ENCODE measurements at places on chromosomes 2 and 18.

GRCh38 chr2:109613922-109614714, at the start of the genes SEPTIN10 and SOWAHC:
TSS of gene SEPTIN10 (minus strand) at chr2:109613966. CDS start at chr2:109613827, 139 bp downstream.
TSS of gene SOWAHC (plus strand) at chr2:109614364. CDS start at chr2:109614490, 126 bp downstream.
- peak; percentile 100 for DNase-seq

- no peak for DNase-seq
These were observed 40.6 kb upstream of the GCFC2 start for GRCh38 chr2:75751360-75751759.

GRCh38 chr2:41180387-41180786, 728.5 kb upstream of the SLC8A1 start:
- no peak for DNase-seq

GRCh38 chr2:134667541-134667940, 51.3 kb downstream of the TMEM163 start:
- no peak for DNase-seq

- DNase-seq = peak; percentile 100
These were observed 14.1 kb downstream of the KLF11 start for GRCh38 chr2:10057231-10058107.

DNA sequence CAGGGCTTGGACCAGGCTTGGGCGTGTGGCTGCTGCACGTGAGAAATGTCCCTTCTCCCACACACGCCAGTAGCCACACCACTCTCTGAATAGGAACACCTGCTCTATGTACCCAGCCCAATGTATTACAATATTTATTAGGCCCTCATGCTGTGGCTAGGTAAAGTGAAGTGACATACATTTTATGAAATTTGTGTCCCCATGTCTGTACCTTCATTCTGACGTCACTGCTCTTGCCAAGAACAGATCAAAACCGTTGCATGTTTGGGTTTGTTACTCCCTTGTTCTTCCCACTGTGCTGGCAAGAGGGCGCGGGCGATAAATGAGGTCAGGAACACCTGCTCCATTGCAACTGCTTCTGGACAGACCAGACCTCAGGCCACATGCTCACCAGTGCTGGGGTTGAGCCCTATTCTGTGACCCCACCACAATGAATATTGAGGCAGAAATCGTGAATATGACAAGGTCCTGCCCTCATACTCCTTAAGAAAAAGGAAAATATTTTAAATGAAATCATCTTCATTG, 436.4 kb upstream of the SALL3 start:
- DNase-seq = no peak

DNA sequence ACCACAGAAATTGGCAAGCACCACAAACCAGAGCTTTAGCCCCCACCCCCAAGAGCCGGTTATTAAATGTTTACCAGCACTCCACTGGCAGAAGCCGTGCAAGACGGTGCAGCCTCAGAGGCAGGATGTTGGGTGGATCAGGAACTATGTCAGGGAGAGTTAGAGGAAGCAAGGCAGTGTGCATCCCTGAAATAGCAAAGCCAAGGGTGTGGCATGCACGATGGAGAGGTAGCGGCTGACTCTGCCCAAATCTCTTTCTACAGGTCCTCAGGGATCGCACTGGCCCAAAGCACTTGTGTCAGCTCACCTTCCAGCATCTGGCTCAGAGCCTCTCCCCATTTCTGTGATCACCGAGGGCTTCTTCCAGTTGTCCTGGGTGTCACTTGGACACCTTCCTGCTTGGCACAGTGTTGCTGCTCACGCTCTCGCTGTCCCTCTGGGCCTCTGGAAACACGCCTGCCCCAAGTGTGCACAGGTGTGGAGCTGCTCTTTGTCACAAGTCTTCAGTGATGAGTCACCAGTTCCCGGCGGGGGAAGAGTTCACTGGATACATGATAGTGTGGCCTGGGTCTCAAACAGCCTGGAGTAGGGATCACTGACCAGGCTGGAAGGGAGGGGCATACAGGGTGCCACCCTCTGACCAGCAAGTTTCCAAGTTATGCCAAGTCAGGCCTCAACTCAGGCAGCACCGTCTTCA, 17.3 kb upstream of the B3GNT7 start:
- peak; percentile 90 for DNase-seq

DNA sequence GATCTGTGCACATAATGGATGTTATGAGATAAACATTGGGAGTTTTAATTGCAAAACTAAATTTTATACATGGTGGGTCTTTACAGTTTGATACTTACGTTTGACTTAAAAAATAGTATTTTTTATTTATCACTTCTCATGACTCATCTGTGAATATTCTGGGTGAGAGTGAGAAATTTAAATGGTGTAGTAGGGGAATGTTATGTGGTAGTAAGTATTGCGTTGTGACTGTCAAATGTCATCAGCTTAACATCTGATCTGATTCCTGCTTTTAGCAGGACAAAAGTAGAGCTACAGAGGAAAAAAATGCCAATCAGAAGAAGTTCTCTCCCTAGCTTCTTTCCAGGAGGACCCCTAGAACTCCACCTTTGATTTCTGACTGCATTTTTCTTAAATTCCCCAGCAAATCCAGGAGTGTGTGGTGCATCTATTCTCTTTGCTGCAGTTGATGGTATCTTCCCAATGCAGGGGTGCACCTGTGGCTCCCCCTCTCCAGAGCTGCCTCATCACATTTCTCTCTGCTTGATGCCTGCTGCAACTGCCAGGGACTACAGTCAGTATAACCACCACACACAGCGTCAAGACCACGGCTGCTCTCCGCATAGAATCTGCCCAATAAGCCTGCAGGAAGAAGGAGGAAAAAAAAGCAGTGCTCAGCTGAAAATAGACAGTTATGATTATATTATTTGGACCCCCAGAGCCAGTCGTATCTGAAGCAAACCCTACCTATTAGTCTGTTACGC, 151.3 kb upstream of the THUMPD2 start:
- DNase-seq = no peak

- DNase-seq = no peak
These were observed 60.1 kb downstream of the DSC3 start for GRCh38 chr18:30982285-30982992.

- DNase-seq = no peak
These were observed 676.1 kb upstream of the CELF4 start for GRCh38 chr18:38241736-38242135.

DNA sequence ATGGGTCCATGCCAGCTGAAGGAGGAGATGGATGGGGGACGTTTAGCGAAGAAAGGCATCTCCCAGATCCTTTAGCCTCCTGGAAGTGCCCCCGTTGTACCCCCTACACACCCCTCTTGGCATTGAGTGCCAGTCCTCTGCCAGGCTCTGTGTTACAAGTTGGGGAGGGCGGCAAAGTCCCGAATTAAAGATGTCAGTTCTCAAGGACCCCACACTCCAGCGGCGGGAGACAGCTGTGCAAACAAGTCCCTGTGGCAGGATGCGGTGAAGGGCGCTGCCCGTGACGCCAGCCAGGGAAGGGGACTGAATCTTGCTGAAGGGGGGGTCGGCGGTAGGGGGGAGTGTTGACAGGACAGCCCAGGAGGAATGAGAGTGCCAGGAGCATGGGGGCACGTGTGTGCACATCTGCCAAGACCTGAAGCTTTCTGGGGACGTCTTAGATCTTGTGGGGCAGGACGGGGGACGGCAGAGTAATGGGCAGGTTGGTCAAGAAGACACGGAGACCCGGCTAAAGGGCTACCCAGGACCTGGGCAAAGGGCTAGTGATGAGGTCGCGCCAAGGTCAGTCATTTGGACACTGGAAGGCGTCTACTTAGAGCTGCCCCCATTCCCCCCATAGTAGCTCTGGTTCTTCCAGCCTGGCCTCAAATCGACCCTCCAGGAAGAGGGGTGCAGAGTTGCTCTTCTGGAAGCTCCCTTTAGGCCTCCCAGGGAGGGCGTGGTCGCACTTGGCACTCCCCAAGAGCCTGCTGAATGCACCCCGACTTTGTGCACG, 2.8 kb upstream of the CTDSP1 start:
- peak; percentile 83 for DNase-seq

DNA sequence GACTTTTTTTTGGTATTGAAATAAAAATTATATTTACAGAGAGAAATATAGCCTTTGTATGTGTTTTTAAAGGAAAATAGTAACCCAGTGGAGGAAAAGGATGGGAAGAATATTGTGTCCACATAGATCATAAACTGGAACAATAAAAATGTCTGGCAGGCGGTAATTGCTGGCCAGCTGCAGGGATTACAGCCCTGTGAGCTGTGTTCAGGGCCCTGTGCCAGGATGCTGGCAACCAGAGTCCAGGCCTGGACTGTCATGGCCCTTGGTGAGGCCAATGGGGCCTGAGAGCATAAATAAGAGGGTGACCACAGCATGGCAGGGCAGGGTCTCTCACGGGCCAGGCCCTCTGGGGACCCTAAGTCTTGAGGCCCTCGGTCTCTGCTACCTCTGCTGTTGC, 171.2 kb downstream of the ACOXL start:
- no peak for DNase-seq

- no peak for DNase-seq
These were observed 58.9 kb upstream of the NCOA1 start for GRCh38 chr2:24432121-24432520.

GRCh38 chr2:215425021-215425782, 10.7 kb downstream of the FN1 start:
- no peak for DNase-seq

DNA sequence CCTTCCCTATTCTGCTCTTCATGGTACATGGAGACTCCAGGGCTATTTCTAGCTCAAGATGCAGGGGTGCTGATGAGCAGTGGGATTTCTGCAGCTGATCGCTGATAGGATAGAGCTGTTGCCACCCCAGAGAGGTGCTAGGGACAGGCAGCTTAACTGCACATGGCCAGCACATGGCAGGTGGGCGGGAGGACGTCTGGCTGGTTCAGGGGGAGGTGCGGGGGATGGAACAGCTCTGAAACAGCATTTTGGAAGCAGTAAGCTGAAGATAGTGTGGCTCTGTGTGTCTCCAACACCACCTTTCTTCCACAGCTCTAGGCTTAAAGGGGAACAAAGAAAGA, 151.9 kb upstream of the PELI1 start:
- no peak for DNase-seq

GRCh38 chr2:1671916-1672315, 72.4 kb downstream of the PXDN start:
- no peak for DNase-seq

- no peak for DNase-seq
These were observed 481.7 kb downstream of the TGIF1 start for GRCh38 chr18:3931542-3932112.

DNA sequence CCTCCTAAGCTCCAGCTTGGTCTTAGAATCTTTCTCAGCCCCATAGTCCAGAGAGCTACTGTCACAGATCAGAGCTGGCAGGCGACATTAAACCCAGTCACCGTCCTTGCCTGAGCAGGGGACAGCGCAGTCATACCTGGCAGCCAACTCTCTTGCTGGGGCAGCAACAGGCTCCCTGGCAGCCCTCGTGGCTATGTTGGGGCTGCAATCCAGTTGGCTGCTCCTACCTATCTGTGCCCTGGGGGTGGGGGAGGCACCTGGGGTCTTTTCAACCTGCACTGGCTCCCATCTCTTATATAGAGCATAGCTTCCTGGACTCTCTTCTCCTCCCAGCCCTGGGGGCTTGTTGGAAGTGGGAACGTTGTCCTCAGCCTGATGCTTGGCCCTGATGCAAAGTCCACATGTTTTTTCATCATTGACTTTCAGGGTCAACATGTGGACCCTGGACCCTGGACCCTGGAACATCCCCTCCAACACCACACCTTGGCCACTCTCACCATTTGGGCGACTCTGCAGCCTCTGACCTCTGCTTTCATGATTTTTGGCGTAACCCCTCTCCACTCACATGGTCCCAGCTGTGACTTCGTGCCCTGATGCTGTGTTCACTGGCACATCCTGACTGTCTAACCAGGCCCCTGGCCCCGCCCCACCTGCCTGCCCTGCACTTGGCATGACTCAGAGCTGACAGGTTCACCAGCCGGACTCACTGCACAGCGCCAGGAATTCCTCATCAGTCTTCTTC, 45.6 kb downstream of the ATOH8 start:
- DNase-seq = peak; percentile 56

DNA sequence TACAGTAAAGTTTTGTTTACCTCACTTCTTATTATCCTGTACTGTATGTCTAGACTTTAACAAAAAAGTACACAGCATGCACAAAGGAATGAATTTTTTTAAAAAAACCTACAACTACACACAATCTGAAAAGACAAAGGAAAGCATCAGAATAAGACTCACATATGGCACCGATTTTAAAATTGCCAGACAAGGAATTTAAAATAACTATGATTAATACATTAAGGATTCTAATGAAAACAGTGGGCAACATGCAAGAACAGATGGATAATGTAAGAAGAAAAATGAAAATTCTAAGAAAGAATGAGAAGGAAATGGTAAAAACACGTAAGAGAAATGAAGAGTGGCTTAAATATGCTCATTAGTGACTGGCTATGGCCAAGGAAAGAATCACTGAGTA, 638.2 kb downstream of the FBXO15 start:
- DNase-seq = no peak

GRCh38 chr2:118989481-118989880, 47.5 kb downstream of the MARCO start:
- no peak for DNase-seq

DNA sequence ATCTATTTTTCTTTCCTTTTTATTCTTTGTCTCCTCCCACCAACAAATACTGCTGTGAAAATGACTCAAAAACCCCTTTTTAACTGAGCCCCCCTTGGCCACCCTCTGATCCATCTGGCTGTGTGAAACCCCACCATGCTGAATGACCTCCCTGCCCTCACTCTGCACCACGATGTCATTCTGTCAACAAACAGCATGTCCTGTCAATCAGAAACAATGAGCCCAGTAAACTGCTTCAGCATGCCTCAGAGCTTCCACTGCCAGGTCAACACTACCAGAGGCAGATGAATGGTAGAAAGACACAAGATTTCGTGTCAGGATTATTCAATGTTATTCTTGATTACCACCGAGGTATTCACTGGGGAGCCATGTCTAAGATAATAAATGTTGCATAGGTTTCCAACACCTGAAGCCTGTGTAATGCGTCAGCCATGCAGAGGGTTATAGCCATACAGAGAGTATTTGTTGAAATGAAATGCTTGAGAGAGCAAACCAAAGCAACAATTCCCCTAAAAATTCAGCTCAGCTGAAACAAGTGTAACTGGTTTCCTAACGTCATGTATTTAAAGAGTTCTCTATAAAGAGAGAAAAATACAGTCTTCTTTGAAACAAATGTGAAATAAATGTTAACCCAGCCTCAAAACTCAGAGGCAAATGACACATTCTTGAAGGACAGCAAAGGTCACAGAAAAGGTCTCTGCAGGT, 76.7 kb downstream of the LRP2 start:
- DNase-seq = no peak

GRCh38 chr18:38362286-38362792, 796.7 kb upstream of the CELF4 start:
- DNase-seq = no peak

GRCh38 chr2:191049728-191050639, 36.0 kb upstream of the STAT1 start:
- DNase-seq = no peak

DNA sequence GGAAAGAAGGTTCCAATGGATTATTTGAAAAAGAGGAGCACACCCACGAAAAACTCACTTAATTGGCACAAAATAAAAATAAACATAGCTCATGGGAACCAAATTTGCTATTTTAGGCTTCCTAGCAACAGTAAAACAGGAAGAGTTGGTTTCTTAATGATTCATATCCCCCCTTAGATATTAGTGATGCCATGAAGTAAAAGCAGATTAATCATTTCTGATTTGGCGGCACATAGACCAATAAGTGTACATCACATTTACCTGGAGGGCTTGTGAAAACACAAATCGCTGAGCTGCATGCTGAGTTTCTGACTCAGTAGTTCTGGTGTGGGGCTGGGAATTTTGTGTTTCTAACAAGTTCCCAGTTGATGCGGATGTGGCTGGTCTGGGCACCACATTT, 260.4 kb downstream of the SLC4A3 start:
- peak; percentile 20 for DNase-seq

Data from islet precursor cell (in vitro differentiated cells).